CD4-positive, alpha-beta memory T cell (primary cell): ENCODE measurements at places on chromosomes 4 and X.

DNA sequence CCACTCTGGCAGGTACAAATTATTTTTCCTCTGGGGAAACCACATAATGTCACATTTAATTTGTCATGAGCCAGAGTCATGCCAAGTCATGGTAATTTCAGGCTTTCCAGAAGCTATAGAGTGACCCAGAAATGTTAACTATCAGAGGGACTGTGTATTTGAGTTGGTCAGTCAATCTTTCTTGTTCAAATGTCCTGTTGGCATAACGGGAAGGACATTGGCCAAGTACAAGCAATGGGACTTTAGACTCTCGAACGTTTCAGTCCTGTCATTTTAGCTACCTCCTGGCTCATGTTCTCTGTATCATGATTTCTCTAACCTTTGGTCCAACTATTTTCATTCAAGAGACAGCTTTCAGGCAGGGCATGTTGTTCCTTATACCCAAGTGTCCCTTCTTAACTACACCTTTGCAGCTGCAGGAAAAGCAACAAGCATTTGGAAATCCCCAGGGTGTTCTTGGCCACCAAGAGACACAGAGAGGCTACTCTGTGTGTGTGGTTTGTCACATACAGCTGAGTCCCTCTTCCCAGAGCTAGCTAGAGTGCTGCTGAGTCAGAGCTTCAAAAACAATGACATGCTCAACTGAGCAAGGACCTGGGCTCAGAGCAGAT, 142.6 kb downstream of the EGF start:
- no peak for DNase-seq

GRCh38 chr4:173398220-173398619, 696 bp downstream of the SCRG1 start:
- no peak for DNase-seq

GRCh38 chrX:132333351-132333750, 114.1 kb upstream of the RAP2C start:
- DNase-seq = no peak

DNA sequence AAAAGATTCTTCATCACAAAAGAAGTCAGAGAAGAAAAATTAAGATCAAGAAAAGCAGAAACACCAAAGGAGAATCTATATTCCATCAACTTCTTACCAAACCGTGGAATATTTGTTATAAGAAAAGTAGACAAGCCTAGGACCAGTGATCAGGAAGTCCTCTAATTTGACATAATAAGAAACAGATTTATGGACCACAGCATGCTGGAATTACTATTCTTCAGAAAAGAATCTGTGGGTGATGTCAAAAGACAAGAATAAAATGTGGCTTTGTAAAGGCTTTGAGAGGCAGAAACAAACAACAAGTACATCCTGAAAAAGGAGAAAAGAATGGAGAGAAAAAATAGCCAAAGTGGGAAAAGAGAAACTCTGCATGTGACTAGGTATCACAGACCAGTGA, 123.3 kb downstream of the SLC10A7 start:
- DNase-seq = no peak

DNA sequence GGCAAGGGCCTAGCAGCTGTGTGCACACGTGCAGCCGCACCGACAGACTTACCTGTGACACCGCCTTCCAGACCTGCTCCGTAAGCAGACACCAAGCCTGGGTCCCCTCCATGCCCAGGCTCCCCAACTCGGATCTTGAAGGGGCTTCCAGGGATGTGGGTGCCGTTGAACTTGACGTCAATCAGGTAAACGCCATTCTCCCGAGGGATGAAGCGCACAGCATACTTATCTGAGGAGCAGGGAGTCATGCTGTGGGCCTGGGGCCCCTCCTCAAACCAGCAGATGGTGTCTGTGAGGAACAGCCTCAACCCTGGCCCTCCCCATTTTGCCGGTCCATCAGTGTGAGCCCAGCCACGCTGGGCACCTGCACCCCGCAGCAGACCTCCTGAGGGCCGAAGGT, 24.5 kb downstream of the FLNA start:
- no peak for DNase-seq

GRCh38 chr4:129278868-129279267, 182.9 kb downstream of the C4orf33 start:
- DNase-seq = no peak

GRCh38 chr4:96183611-96184010, 343.7 kb downstream of the PDHA2 start:
- no peak for DNase-seq

GRCh38 chr4:81747242-81747930, 275.7 kb upstream of the RASGEF1B start:
- no peak for DNase-seq

DNA sequence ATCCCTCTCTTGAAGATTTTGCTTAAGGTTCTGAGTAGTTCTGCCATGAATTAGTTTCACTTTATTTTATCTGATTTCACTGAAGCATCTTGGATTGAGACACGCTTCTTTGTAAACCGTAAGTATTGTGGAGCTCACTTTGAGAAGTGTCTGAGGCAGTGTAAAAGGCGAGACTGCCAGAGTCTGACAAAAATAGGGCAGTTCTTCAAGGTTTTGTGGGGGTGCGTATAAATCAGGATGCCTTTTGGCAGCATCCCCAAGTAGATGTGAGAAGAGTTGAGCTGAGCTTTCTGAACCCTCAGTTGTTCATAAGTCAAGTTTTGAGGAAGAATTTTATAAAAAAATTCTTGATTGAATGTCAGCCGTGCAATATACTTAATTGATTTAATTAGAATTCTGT, 76.3 kb downstream of the RBPJ start:
- no peak for DNase-seq

DNA sequence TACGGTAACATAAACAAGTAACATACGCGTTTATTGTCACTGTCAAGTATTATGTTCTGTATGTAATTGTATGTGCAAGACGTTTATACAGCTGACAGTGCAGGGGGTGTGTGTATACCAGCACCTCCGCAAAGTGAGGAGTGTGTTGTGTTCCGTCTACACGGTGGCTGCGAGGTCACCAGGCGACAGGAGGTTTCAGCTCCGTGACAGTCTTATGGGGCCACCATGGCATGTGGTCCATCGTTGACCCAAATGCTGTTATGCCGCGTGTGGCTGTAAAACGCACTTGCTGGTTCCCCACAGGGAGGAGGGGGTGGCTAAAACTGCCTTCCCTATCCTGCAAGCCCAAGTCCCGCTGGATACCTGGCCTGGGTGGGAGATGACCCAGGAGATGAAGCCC, 25.0 kb downstream of the NSG1 start:
- DNase-seq = no peak

DNA sequence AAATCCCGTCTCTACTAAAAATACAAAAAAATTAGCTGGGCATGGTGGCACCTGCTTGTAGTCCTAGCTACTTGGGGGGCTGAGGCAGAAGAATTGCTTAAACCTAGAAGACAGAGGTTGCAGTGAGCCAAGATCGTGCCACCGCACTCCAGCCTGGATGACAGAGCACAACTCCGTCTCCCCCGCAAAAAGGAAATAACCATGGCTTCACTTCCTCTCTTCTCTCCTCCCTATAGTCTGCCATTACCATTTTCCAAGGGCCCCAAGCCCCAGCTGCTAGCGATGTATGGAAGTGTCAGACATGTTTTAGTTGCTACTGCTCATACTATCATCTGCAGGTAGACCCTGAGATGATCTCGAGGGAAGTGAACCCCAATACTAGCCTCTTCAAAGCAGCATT, 177.3 kb upstream of the FAM9B start:
- DNase-seq = no peak

DNA sequence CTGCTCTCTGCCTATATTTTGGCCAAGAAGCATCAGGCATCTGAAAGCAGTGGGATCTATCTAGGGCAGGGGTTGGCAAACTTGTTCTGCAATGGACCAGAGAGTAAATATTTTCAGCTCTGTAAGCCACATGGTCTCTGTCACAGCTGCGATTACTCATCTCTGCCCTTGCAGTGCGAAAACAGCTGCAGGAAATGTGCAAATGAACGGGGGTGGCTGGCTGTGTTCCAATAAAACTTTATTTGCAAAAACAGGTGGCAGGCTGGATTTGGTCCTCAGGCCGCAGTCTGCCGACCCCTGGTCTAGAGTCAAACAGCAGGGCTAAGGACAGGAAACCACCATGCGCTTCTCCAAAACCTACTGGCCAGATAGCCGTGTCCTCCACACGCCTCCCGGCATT, 48.6 kb downstream of the ACOX3 start:
- DNase-seq = no peak

- no peak for DNase-seq
Observed at GRCh38 chrX:123743312-123743711, 10.5 kb upstream of the THOC2 start.

GRCh38 chr4:41569961-41570360, 32.0 kb downstream of the LIMCH1 start:
- DNase-seq = no peak

- DNase-seq = no peak
Observed at GRCh38 chrX:45986971-45987370, 558.2 kb downstream of the ZNF674 start.

GRCh38 chrX:103464072-103464773, 55.1 kb downstream of the RAB40A start:
- peak; percentile 24 for DNase-seq

GRCh38 chrX:10514891-10515290, 105.5 kb downstream of the MID1 start:
- DNase-seq = no peak

DNA sequence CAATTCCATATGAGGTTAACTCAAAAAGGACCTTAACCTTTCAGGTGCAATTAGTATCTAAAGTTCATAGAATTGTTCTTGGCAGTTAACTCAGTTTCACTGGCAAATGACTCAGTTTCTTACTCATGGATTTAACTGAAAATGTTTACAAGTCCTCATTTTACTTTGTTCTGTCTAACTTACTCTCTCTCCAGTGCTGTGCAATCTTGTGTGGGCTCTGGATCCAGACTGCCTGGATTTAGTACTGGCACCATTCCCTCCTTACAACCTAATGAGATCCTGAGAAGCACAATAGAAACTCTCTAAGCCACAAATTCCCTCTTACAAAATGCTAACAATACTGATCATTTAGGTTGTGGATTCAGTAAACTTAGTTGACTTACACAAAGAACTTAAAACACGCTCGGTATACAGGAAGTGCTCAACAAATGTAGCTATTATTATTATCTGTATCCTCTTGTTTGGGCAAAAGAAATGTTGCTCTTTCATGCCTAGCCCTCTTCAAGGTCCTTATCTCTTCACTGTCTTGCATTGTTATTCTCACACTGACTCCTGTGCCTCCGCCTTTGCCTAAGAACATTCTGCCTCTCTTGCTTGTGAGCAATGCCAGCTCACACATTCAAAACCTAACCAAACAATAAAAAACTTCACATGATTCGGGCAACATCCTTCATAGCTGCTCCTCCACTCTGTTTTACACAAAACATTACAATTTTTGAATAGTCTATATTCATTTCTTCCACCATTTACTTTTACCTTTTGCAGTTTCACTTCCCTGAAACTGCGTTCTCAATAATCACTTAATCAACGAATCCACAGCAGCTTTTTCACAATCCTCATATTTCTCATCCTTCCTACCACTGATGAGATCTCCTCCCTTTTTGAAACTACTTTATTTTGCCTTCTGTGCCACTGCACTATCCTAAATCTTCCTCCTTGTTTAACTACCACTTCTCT, 91.8 kb downstream of the PDE5A start:
- no peak for DNase-seq

DNA sequence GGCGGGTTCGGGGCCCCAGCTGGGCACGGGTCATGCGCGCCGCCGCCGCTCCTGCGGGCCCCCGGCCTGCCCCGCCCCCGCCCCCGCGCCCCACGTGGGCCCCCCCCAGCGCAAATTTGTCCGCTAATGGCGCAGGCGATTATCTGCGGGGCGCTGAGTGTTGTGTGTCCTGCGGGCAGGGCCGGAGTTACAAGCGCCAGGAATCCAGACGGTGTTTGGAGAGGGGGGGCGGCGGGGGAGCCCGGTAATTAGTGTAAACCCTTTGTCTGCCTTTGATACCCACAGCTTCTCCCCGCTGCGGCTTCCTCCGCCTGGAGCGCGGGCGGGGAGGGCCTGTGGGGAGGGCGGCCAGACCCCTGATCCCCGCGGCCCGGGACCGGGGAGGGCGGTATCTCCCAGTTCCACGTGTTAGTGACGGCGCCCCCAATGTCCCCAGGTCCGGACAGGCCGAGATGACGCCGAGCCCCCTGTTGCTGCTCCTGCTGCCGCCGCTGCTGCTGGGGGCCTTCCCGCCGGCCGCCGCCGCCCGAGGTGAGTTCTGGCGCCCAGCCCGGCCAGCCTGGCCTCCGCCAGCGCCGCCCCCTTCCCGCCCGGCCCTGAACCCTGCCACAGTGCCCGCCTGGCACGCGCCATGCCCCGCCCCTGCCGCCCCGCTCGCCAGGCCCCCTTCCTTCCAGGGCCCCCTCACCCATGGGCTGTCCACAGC, 761 bp downstream of the FGFRL1 start:
- DNase-seq = peak; percentile 30

- DNase-seq = no peak
Observed at GRCh38 chr4:23268072-23268771, 575.5 kb downstream of the GBA3 start.
